ENCODE measurements at places on chromosomes 2 and 18.

DNA sequence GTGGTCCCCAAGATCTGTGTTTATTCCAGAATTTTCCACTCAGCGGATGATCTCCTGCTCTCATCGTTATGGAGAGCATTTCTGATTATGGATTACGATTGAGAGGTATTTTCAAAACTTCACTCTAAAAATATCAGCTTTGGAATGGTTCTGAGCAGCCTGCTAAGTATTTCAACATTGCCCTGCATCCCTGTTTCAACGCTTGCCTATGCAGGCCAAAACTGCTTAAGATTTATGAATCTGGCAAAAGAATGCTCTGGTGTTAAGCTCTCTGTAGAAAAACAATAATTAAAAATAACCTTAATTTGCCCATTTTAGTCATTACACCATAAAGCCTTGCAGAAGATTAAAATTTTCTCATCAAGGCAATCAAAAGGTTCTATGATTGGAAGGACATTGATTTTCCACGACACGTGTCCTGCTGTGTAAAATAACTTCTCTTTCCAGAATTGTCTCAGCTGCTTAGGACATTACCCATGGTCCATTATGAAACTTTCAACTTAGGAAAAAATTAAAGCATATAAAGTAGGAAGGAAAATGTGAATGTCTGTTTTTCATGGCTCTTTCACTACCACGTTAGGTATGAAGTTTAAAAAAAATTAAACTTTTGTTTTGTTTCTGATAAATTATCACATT is 229.9 kb downstream of the ACKR3 start:
- no peak for DNase-seq

DNA sequence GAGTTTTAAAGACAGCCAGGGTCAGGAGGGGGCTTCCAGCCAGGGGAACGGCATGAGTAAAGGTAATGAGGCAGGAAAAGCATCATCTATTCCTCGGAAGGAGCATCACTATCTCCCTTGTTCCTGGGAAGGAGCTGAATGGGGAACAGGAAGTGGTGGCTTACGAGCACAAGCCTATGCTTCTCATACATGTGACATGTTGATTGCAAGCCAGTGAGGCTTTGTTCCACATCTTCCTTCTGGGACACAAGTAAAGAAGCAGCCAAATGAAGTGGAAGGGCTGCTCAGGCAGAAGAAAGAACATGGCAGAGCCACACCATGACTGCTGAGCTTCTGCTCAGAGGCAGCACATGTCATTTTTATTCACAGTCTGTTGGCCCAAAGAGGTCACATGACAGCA is 15.1 kb upstream of the LMAN1 start:
- no peak for DNase-seq

DNA sequence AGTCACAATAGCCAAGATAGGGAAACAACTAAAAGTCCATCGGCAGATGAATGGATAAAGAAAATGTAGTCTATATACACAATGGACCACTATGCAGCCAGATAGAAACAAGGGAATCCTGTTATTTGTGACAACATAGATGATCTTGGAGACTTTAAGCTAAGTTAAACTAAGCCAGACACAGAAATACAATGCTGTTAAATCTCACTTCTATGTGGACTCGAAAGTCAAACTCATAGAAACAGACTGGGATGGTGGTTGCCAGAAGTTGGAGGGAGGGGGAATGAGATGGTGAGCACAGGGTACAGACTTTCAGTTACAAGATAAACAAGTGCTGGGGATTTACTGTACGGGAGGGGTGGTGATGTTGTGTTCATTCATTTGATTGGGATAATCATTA is 5.4 kb upstream of the CNDP1 start:
- no peak for DNase-seq

- DNase-seq: no peak
These were observed 467.0 kb upstream of the RAB12 start for GRCh38 chr18:8142131-8142711.

DNA sequence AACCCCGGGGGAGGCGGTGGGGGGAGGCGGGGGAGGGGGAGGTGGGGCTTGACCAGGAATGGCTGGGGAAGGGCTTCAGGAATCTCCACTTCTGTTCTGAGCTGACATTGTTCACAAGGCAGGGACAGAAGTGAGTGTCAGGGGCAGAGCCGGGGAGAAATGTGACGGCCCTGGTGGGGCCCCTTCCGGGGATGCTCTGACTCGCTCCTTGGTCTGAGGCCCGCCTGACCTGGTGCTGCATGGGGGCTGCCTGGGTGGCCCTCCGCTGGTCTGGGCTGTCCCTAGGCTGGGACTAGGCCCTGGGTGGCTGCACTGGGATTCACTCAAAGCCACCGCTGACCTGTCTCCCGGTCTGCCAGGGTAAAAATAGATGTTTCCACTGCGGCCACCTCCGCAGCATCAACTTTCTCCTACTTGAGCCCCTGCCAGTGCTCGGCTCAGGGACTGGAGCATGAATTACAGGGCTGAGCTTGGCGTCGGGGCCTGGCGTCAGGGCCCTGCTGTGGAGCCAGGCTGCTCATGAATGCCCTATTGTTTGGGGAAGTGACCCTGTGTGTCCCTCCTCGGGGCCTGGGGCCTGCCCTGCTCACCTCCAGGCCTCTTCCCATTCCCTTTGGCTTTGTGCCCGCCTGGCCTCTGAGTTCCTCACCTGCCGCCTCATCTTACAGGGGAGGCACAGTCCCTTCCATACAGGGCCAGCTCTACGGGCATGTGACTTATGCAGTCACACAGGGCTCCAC is 247.5 kb downstream of the DYSF start:
- DNase-seq: no peak

GRCh38 chr2:134370655-134371445 is 117.0 kb downstream of the MGAT5 start:
- DNase-seq: no peak

Measured in T-helper 2 cell treated with Interferon-gamma antibody and Interleukin-4, amounts not matched to agents 5 μg/mL and 100 μg/mL, for 36 hours (primary cell).